Activated naive CD8-positive, alpha-beta T cell treated with anti-CD3 and anti-CD28 coated beads, Interleukin-2, amount 50 U/mL, for 16 hours (primary cell): ENCODE measurements at places on chromosomes 11 and 22.

GRCh38 chr11:121452609-121453150 lies at the start of gene SORL1-AS1:
Gene SORL1-AS1 (minus strand): TSS chr11:121452967.
- peak; percentile 28 for DNase-seq

GRCh38 chr11:119111361-119111925 lies 4.3 kb downstream of the C2CD2L start:
- DNase-seq, result no peak

- no peak for DNase-seq
Observed at GRCh38 chr11:9664276-9665171, 647 bp downstream of the SWAP70 start.

- no peak for DNase-seq
Observed at GRCh38 chr11:2804701-2805387, 80.7 kb downstream of the CDKN1C start.

- DNase-seq, result peak; percentile 98
Observed at GRCh38 chr11:65354265-65355012, at the start of gene TIGD3. Gene TIGD3 (plus strand): TSS chr11:65354751. CDS start chr11:65355809, 1,058 bp downstream.

DNA sequence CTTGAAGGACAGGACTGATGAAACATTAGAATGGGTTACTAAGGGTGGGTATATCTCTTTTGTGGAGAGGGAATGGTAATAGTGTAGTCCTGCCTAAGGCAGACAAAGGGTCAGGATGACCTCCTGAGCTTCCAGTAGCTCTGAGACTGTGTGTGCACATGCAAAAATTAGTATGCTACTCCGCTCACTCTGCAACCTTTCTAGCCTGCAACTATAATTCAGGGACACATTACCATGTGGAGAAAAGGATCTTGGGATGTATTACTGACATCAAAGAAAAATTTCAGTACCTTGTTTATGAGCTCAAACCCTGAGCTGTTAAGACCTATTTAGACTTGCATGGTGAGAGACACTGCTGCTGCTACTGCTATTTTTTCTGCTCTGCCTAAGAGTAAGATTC lies 25.4 kb downstream of the LARGE2 start:
- DNase-seq, result no peak
